ENCODE measurements at places on chromosomes 2 and 18.

DNA sequence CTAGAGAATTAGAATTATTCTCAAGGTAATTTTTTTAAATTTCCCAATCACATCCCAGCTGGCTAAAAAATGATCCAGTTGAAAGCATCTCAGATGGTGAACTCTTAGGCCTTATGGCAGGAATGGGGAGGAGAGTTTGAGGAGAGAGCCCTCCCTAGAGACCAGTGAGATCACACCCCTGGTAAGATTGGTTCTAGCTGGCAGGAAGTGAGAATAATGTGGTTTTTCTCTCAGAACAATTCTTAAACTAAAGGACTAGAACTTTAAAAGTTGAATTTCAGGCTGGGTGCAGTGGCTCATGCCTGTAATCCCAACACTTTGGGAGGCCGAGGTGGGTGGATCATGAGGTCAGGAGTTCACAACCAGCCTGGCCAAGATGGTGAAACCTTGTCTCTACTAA is 120.2 kb downstream of the MYO3B start:
- no peak for DNase-seq

DNA sequence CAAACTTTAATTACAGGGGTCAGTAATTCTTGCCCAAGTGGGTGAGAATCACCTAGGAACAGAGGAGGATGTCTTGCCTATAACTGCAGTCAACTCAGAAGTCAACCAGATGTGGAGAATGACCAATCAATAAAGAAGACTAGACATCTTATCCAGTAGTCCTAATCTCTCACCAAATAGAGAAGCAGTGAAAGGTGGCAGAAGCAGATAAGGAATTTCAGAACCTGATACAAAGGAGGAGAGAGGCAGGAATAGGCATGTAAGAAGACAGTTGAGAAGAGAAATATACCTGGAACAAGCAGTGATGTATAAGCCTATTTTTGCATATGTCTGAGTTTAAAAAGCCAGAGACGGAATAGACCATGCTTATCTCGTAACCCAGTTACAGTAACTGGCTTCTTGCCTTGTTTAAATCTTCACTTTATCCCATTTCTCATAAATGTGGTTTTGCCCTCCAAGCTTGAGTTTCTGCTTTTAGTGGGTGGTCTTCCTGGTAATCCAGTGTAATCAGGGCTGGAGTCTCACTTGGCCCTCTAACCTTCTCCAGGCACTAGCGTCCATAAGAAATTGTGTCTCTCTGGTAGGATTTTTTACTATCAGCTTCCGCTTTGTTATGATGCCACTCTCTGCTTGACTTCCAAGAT is 401.0 kb downstream of the SUCLG1 start:
- no peak for DNase-seq

DNA sequence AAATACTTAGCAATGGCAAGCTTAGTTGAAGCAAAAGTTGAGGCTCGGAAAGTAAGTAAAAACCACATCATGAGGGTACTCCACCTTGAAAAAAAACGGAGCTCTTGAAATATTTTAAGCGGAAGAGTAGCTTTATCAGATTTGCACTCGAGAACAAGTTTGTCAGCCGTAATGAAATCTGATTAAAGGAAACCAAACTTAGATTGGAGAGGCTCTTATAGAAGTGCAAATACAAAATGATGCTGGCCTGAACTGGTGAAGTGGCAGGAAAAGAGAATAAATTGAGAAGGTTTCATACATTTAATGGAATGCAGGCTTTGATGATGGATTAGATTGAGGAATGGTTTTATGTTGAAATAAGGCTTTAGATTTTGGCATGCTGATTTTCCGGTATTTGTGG is 484.2 kb downstream of the PID1 start:
- no peak for DNase-seq

DNA sequence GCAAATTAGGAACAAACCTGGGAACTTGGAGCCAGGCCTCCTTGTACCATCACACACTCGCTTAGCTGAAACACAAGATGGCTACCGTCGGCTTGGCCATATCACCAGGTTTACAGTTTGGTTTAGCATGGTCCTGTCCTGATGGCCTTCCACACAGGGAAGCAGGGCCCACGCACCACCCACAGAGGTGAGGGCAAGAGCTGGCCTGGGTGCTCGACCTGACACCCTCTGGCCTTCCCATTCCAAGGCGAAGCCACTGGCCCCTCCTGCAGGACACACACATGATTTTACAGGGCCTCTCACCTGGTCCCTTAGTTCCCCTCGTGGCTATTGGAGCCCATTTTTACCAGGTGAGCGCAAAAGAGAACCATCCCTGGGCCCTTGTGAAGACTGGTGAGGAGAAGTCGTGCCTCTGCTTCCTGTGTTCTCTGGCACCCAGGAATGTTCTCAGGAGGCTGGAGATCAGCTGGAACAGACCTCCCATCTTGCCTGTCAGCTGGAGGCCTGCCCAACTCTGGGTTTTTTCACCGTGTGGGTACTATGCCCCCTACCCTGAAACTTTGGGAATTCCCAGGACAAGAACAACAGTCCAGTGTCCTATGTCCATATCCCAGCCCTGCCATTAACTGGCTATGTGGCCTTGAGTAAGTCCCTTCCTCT is 53.0 kb upstream of the FOSL2 start:
- no peak for DNase-seq

GRCh38 chr2:133957724-133958480 is 296.0 kb upstream of the MGAT5 start:
- no peak for DNase-seq

DNA sequence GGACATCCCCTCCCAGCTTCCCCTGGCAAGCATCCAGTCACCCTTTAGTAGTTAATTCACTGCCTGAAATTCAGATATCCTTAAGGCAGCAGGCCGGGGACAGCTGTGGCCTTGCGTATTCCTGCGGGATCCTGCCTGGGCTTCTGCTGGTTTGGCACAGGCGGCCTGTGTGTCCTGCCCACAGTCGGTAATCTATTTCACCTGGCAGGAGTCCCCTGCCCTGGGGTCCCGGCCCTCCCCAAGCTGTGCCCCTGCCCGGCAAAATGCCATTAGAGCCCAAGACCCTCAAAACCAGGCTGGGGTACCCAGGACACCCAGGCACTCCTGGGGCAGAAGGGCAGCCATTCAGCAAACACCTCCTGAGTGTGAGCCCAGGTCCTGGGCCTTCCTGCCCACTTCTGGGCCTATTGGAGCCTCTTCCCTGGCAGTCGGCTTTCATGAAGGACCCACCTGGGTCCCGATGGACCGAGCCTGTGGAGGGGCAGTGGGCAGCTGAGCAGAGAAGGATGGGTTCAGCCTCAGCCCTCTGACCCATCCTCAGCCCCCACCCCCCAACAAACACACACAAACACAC is 11.6 kb downstream of the CROCC2 start:
- DNase-seq, result no peak

DNA sequence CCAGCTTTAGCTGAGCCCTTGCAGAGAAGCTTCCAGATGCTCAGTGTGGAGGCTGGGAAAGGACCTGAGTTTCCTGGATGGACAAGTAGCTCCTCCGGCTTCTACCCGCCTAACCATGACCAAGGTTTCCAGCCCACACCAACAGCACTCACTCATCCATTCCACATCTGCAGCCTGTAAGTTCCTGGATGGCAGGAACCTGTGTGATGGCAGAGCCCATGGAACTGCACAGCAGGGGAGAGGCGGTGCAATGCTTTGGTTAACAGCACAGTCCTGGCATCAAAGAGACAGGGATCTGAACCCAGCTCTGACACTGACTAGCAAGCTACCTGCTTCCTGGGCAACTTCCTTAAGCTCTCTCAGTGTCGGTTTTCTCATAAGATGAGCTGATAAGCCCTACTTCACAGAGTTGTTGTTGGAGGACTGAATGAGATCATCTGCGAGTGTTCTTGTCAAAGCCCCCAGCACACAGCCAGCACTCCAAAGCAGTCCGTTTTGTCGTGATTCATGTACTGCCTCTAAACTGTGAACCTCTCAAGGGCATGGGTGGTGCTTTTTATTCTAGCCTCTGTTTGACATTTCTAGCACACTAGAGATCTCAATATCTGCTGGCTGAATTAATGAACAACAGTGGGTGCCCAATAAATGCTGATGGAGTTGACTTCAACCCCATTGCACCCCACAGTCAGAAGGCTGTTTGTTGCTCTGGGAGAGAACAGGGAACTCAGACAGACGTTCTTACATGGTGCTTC is 41.6 kb upstream of the OTOF start:
- no peak for DNase-seq

DNA sequence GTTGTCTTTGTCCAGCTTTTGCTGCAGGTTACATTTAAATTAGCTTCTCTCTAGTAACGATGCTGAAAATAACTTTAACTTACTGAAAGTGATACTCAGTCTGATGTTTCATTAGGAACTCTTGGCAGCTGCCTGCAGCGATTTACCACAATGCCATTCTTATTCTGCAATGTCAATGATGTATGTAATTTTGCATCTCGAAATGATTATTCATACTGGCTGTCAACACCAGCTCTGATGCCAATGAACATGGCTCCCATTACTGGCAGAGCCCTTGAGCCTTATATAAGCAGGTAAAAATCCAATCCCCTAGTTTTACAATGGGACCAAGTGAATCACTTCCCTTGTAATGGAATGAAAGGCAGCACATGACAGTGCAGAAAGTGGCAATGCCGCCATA is 16.3 kb upstream of the MFF start:
- DNase-seq, result no peak

DNA sequence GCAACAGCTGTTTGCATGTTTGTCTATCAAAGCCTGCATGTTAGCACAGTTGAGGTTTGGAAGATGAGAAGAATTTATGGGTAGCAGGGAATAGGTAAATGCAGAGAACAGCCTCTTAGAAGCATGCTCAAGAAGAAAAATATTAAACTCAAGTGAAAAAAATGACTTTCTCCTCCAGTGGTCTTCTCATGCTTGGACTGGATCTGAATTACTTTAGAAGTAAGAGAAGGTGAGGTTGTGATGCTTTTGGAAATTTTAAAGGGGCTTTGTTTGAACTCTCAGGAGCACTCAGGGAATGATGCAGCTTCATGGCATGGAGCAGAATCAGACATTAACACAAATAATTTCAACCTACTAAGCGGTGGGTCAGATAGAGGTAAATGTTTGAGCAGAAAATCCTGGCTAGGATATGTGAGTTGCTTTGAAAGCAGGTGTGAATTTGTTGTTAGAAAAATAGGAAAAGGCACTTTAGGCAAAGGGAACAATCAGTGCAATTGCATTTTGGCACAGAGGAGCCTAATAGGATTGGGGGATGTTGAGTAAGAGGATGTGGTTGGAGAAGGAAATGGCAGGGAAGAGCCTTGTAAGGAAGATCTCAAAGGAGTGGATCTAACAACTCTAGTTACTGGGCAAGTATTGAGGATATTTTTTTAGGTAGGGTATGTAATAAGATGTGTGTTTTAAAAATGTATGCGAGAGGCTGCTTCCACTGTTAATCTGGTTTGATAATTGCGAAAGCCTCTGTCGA is 76.3 kb downstream of the DDX1 start:
- no peak for DNase-seq

- no peak for DNase-seq
These were observed 3.5 kb downstream of the RBM43 start for GRCh38 chr2:151258121-151258520.

GRCh38 chr18:50395093-50395492 is 20.2 kb downstream of the SKA1 start:
- DNase-seq, result no peak

DNA sequence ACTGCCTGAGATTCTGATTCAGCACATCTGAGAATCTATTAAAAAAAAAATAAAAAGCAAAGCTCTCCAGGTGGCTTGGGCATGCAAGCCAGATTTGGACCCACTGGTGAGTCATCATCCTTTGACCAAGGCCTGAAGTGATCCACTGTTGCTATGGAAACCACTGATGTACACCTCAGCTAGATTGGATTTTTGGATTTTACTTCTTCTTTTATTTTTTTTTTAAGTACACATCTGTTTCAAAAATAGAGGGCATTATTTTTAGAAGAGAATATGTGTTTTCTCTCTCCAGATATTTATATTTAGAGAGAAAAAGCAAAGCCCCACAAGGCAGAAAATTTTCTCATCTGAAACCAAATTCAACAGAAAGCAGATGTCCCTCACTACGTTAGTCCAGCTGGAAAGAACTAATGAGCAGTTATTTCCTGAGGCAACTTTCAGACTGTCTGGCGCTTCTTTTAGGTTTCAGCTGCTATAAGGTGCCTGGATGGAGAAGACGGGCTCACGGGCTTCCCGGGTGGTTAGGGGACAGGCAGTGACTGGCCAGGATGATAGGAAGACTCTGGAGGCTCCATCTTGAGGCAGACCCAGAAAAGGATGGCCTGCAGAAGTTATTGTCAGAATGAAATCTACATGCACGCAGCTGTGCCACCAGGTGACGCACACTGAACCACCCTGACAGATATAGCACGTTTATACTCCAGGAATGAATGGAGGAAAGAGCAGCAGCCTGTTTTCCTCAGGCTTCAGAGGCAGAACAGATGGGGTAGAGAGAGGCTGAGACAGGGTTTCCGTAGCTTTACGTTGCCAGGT is 50.5 kb downstream of the MRPL35 start:
- DNase-seq, result no peak

DNA sequence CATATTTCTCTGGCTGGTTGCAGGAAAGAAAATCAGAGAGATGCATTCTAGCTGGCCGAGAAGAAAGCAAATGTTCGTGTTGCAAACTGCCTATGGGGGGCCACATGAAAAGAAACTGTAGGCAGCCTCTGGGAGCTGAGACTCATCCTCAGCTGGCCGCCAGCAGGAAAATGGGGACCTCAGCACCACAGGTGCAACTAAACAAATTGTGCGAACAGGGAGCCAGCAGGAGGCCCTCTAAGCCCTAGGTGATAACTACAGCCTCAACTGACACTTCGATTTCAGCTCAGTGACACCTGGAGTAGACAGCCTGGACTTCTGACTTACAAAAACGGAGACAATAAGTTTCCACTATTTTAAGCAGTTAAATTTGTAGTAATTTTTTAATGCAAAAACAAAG is 107.3 kb downstream of the DTNB start:
- DNase-seq, result no peak

Data from T-helper 1 cell (primary cell).